Activated B cell treated with CpG ODN at 0.5 μM for 24 hours (primary cell): ENCODE measurements at places on chromosomes 4 and X. TPM values are rescaled to one million over a fixed set of nuclear protein-coding genes. Genes with fewer than 3 reads are reported as not detected.
A peak's percentile ranks its signal among the peaks of the same experiment; 100 is the strongest.

The GLRA3 gene
- total RNA-seq = 0.12 and 0.22 TPM in 2 replicates

The GPRASP3 gene
- total RNA-seq = 1.3 TPM in 2 replicates

DNA sequence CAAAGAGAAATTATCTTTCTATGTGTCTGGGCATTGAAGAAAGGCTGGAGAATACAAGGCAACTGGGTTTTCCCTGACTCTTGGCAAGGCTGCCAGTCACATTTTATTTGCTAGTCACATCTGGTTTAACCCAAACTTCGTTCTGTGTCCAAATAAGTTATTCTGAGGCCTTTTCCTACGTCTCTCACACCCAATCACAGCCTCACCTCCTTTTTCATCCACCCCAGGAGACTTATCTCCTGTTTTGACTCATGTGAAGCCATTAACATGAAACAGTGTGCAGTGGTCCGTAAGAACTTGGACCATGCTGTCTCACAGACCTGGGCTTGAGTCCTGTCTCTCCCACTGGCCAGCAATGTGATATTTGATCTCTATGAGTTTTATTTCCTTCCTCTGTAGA lies 59.3 kb downstream of the CNGA2 start:
- no peak overlapping the region for H3K4me3 ChIP-seq
- DNase-seq = no peak
- H3K4me1 ChIP-seq = no peaks in the 10 kb centered on the region
- H3K27me3 ChIP-seq = no peaks in the 10 kb centered on the region
- H3K36me3 ChIP-seq = no peaks in the 10 kb centered on the region

The F8A2 gene
- not detected in 2 replicates for total RNA-seq

The GAGE12J gene
- total RNA-seq = not detected in 2 replicates

DNA sequence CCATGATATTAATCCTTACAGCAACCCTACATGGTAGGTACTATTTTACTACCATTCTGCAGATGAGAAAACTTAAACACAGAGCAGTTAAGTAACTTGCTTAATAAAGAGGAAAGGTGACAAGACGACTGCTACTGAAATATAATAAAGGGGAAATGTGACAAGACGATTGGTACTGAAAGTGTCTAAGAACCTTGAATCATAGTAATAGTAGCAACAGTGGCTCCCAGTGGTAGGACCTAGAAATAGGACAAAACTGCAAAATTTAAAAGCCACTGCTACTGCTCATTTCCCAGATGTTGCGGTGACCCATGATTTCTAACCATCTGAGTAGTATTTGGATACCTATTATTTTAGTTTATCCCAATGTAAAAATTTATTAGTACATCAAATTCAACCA lies 89.5 kb downstream of the TASL start:
- no peaks in the 10 kb centered on the region for H3K27me3 ChIP-seq
- no peak overlapping the region for H3K4me3 ChIP-seq
- no peak overlapping the region for H3K27ac ChIP-seq
- no peaks in the 10 kb centered on the region for H3K36me3 ChIP-seq
- DNase-seq = no peak

- no peak overlapping the region for H3K27ac ChIP-seq
- no peaks in the 10 kb centered on the region for H3K4me1 ChIP-seq
- H3K36me3 ChIP-seq = no peaks in the 10 kb centered on the region
- no peak for DNase-seq
- no peaks in the 10 kb centered on the region for H3K27me3 ChIP-seq
These were observed 108.5 kb upstream of the MID1 start for GRCh38 chrX:10728806-10729389.

DNA sequence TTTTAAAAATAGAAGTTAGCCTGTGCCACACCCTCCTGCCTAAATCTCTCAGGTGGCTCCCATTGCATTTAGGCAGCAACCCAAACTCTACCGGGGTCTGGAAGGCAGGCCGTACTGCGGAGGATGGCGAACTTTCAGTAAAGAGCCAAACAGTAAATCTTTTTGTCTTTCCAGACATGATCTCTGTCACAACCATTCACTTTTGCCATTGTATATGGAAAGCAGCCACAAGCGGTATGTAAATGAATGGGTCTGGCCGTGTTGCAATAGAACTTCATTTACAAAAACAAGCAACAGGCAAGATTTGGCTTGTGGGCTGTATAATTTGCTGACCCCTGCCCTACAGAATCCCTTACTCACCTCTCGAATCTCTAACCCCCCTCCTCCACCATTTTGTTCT lies 3.3 kb downstream of the RADX start:
- H3K36me3 ChIP-seq = peaks cover 5% of the 10 kb centered on the region
- no peak overlapping the region for H3K4me3 ChIP-seq
- no peak overlapping the region for H3K27ac ChIP-seq
- H3K4me1 ChIP-seq = peaks cover 16% of the 10 kb centered on the region
- H3K27me3 ChIP-seq = no peaks in the 10 kb centered on the region
- DNase-seq = no peak

The IL9R gene
- 2.3 and 3.6 TPM in 2 replicates for total RNA-seq

DNA sequence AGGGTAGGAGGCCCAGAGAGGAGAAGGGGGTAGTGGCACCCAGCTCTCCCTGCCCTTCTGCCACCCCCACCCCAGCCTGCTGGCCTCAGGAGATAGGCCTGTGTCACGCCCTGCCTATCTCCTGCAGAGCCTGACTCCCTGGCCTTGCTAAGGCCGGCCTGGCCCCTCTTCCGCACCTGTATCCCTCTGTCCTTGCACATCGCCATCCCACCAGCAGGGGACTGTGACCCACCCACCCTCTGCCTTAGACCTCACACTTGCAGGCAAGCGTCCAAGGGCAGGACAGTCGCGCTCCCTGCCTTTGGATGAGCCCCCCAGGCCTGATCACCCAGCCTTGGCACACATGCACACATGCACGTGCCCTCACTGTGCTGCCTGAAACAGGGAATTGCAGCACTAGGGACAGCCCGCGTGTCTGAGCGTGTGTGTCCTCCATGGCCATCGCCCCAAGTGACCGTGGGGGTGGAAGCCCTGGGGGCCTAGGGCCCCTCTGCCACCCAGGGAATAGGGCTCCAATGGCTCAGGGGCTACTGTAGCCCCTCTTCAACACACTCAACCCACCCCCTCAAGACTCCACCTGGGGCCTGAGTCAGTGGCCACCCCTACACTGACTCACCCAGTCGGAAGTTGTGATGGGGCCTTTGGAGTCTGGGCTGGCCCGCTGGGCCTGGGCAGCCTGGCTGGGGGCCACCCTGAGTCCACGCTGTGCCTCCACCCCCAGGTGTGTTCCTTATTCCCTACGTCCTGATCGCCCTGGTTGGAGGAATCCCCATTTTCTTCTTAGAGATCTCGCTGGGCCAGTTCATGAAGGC lies 2.1 kb downstream of the SLC6A8 start:
- DNase-seq = no peak
- peak overlapping the region; percentile 28 for H3K4me3 ChIP-seq
- H3K27ac ChIP-seq = no peak overlapping the region
- peaks cover 3% of the 10 kb centered on the region for H3K36me3 ChIP-seq
- H3K27me3 ChIP-seq = peaks cover 3% of the 10 kb centered on the region

- H3K27me3 ChIP-seq = no peaks in the 10 kb centered on the region
- peaks cover 36% of the 10 kb centered on the region for H3K36me3 ChIP-seq
- peak overlapping the region; percentile 53 for H3K27ac ChIP-seq
- no peak for DNase-seq
These were observed 890 bp downstream of the BOD1L1 start for GRCh38 chr4:13626492-13627177.

DNA sequence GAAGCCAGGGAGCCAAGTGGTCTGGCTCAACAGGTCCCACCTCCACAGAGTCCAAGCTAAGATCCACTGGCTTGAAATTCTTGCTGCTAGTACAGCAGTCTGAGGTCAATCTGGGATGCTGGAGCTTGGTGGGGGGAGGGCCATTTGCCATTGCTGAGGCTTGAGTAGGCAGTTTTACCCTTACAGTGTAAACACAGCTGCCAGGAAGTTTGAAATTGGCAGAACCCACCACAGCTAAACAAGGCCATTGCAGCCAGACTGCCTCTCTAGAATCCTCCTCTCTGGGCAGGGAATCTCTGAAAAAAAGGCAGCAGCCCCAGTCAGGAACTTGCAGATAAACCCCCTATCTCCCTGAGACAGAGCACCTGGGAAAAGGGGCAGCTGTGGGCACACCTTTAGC lies 84.9 kb downstream of the EDA2R start:
- DNase-seq = no peak
- no peak overlapping the region for H3K27ac ChIP-seq
- H3K4me3 ChIP-seq = no peak overlapping the region
